ENCODE measurements at places on chromosomes 16 and 17.

DNA sequence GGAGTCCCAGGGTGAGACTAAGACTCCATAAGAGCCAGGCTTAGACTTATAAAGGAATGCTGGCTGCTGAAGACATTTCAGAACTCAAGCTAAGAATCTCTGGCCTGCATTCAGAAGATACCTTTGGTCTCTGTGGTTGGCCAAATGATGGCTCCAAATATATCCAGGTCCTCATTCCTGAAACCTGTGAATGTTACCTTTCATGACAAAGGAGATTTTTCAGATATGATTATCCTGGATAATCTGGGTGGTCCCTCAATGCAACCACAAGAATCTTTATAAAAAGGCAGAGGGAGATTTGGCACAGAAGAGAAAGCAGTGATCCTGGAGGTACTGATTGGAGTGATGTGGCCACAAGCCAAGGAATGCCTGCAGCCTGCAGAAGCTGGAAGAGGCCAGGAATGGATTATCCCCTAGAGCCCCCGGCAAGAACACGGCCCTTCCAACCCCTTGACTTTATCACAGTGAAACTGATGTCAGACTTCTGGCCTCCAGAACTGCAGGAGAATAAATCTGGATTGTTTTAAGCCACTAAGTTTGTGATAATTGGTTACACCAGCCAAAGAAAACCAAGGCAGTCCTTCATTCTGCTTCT lies 253.3 kb downstream of the SLC39A11 start:
- no peak for DNase-seq

GRCh38 chr16:70697594-70698170 lies 11.8 kb upstream of the MTSS2 start:
- no peak for DNase-seq

GRCh38 chr16:3858801-3859200 lies 21.7 kb downstream of the CREBBP start:
- DNase-seq: no peak

- no peak for DNase-seq
These were observed 9.8 kb upstream of the MED11 start for GRCh38 chr17:4721203-4722135.

Measured in KG1 (cell line).